NCI-H510A treated with DMSO at 0.1 percent for 48 hours (cell line): ENCODE measurements at places on chromosomes 16 and 17.

DNA sequence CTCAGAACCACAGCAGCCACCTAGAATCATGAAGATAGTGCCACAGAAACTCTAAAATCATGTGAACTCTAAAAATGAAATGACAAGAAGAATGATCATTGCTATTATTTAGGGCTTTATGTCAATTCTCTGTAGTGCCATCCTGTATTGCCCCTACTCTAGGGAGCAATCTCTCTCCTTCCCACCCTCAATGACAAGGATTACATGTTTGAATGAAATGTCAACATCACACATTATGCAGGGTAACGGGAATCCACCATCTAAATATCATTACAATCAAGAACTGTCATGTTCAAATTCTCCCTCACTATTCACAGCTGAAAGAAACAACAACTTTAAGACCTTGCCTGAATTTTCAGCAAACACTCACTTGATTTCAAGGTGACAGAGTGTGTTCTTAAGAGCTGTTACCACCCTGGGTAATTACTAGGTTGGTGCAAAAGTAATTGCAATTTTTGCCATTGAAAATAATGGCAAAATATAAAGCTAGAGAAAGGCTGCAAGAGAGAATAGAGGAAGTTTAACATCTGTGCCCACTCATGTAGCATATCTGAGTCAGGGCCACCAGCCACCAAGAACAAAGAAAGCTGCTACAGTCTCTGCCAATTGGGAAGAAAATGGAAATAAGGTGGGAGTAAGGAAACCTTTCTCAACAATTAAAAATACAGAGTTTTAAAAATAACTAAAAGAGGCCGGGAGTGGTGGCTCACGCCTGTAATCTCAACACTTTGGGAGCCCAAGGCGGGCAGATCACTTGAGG, 112.8 kb upstream of the PSMD7 start:
- DNase-seq, result no peak

DNA sequence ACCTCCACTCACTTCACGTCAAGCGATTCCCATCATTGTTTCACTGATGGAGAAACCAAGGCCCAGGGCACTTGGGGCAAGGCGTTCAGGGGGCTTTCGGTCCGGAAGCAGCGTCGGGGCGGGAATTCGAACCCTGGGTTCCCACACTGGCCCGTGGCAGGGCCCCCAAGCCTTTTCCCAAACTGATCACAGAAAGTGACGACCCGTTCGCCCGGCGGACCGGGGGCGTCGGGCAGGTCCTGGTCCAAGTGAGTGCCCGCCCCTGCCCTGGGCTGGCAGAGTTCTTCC, 856 bp upstream of the MON1B start:
- DNase-seq, result no peak

DNA sequence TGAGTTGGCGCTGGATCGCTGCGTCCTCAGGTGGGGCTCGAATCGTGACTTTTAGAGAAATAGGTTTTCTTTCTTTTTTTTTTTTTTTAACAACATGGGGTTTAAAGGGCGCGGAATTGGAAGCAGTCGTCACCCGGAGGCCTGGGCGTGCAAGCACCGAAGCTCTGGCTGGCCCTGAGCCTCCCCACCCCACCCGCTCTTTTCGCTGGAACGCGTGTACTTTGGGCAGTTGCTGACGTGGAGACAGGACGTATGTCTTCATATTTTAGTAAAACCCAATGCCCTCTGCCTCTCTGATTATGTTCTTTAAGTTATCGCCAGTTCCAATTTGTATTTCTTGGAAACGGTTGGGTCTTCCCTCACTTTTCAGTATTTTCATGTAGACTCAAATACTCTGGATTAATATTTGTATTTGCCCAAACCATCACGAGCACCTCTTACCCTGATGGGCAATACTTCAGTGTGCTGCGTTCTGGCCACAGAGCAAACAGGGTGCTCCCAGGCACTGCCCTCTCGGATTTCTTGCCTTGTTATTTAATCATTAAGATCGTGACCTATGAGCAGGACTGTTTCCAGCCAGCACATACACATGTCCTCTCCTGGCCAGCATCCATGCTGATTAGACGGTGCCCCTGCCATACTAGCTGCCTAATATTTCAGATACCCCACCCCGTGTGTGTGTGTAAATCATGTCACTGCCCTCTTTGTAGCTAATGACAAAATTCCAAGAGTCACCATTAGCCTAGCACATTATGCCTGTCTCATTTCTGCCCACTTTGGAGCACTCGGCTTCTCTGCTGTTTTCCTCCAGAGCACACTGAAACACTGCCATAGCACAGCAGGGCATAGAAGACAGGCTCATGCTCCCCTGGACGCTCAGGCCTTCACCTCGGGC, 805 bp upstream of the C16orf95 start:
- DNase-seq, result no peak

DNA sequence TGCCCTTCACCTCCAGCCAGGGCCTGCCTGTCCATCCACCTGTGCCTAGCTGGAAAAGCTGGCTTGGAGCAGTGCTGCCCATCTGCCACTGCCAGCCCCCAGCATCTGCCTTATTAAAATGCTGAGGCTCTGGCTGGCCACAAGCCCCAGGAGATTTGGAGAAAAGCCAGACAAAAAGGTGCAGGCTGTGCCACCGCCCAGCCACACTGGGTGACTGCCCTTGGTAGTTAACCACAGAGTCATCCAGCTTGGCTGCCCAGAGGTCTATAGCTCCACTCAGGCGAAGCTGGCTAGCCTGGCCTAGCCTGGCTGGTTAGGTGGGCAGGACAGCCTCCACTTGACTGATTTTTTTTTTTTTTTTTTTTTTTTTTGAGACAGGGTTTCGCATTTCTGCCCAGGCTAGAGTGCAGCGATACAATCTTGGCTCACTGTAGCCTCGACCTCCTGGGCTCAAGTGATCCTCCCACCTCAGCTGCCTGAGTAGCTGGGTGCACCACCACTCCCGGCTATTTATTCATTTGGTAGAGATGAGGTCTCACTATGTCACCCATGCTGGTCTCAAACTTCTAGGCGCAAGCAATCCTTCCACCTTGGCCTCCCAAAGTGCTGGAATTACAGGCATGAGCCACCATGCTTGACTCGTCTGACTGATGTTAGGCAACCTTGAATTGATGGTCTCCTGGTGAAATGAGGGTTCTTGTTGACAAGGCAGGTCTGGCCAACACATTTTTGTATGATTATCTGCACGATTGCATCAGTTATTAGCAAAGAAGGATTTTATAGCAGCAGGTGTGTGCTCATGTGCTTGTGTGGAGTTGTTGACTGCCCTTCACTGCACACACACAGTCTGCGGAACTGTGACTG, 103.8 kb downstream of the RAB11FIP4 start:
- no peak for DNase-seq

GRCh38 chr16:3774156-3774767, 56.9 kb upstream of the TRAP1 start:
- no peak for DNase-seq

- DNase-seq, result no peak
Observed at GRCh38 chr16:1533443-1533951, at the start of gene TMEM204. TSS of gene TMEM204 (plus strand) at chr16:1533666. CDS start at chr16:1534276, 610 bp downstream.

GRCh38 chr17:39139161-39139511, 12.3 kb downstream of the PLXDC1 start:
- DNase-seq, result no peak

DNA sequence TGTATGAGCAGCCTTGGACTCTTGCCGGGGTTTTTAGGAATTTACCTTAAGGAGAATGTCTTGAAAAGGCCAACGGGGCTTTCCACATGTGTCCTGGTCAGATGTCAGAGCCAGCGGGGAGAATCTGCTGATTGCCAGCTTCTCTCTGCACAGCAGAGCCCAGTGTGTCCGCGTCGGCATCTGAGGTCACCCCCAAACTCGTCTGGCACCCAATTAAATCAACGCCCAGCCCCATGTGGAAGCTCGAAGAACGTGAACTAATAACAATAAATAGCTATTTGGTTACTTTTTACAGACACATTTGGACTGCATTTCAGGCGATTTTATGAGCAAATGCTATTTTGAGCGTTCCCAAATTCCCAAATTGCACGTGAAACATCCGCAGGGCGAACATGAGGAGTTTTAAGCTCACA, 303.5 kb downstream of the FOXL1 start:
- no peak for DNase-seq

- DNase-seq, result no peak
Observed at GRCh38 chr16:67283826-67284555, 4.7 kb downstream of the PLEKHG4 start.

DNA sequence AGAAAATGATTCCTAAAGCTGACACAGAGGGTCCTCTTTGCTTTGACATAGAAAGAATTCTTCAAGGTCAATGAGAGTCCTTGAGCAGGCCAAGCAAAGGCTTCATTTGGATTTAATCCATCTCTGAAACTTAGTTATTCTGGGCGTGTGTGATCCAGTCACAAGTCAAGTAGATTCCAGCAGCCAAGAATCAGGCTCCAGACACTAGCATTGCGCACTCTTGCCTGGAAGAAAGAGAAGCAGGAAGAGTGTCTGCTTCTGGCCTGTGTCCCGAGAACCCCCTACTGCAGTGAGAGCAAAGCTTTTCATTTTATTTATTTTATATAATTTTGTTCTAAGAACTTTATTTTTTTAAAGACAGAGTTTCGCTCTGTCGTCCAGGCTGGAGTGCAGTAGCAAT, 88.2 kb upstream of the CACNG5 start:
- DNase-seq, result no peak

GRCh38 chr16:87851141-87851587, 18.1 kb downstream of the SLC7A5 start:
- no peak for DNase-seq

- DNase-seq, result no peak
Observed at GRCh38 chr16:86522634-86523033, 12.3 kb downstream of the FOXF1 start.

DNA sequence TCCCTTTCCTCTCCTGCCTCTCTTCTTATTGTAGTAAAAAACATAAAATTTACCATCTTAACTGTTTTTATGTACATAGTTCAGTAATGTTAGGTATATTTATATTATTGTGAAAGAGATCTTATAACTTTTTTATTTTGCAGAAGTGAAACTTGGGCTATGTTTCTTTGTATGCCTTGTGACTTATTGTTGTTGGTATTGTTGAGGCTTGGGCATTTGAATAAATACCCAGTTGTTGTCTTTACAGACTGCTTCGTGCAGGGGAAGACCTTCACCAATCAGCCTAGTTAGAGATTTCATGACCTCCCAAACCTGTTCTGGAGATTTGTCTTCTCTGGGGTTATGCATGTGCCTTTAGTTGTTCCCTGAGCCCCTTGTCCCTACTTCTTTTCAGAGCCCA, 31.9 kb downstream of the REXO5 start:
- no peak for DNase-seq

DNA sequence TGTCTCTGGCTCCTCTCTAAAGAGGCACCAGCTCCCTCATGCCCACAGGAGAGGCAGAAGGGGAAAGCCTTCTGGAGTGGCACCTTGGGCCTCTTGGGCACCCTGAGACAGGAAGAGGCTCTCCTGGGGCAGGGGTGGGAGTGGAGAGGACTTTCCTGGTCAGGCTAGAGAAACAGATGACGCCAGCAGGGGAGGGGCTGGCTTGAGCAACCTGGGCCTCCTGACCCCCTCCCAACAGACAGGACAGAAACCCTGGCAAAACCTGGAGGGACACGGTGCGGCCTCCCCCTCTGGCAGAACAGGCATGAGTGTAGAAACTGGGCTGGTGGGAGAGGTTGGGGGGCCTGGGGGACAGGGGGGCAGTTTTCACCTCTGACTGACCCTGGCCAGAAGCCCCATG, 6.1 kb downstream of the SMIM5 start:
- DNase-seq, result no peak

DNA sequence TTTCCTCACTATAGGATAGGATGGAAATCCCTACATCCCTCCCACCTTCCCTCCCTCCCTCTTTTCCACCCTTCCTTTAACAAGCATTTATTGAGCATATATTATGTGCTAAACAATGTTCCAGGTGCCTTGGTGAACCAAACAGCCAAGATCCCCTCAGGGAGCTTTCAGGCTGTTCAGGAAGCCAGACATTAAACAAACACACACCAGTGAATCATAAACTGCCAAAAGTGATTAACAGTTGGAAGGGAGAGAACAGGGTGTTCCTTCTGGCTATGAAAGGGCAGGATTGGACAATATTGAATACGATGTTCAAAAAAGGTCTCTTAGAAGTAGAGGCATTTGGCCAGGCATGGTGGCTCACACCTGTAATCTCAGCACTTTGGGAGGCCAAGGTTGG, 22.8 kb upstream of the CNEP1R1 start:
- DNase-seq, result no peak

DNA sequence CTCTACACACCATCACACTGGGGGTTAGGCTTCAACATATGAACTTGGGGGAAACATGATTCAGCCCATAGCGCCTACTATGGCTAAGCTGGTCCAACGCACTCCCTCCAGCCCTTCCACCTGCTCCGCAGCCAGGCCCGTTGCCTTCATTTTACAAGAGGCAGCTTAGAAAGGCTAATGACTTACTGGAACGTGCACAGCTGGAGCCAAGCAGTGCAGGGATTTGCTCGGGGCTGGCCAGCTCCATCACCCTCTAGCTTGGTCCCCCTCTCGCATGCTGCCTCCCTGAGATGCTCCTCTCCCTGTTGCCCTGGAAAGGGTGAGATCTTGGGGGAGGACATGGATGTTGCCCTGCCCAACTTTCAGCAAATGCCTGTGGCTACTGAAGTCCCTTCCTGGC, 2.8 kb upstream of the CACNG1 start:
- DNase-seq, result no peak

- no peak for DNase-seq
Observed at GRCh38 chr17:6495450-6496115, 51.3 kb downstream of the PIMREG start.

GRCh38 chr17:46768540-46768870, 50.0 kb downstream of the WNT3 start:
- no peak for DNase-seq

DNA sequence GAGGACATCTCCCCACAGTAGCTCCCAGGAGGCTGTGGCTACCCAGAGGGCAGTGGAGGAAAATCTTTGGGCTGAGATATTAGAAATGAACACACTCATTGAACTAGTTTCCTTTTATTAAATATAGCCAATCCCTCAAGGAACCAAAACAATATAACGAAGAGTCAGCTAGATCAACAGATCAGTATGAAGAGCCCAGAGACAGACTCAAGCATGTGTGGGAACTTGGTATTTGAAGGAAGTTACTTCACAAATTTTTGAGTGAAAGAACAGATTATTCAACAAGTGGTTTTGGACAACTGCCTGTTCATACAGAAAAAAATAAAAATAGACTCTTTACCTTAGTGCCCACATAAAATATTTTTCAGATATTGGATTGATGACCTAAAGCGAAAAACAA, 183.6 kb upstream of the PMFBP1 start:
- DNase-seq, result no peak

- no peak for DNase-seq
Observed at GRCh38 chr16:66517586-66518263, 32.2 kb downstream of the TK2 start.
